ENCODE measurements at places on chromosomes 7 and 10.

GRCh38 chr10:95739056-95739455 is 16.9 kb upstream of the ENTPD1 start:
- no peak for DNase-seq

DNA sequence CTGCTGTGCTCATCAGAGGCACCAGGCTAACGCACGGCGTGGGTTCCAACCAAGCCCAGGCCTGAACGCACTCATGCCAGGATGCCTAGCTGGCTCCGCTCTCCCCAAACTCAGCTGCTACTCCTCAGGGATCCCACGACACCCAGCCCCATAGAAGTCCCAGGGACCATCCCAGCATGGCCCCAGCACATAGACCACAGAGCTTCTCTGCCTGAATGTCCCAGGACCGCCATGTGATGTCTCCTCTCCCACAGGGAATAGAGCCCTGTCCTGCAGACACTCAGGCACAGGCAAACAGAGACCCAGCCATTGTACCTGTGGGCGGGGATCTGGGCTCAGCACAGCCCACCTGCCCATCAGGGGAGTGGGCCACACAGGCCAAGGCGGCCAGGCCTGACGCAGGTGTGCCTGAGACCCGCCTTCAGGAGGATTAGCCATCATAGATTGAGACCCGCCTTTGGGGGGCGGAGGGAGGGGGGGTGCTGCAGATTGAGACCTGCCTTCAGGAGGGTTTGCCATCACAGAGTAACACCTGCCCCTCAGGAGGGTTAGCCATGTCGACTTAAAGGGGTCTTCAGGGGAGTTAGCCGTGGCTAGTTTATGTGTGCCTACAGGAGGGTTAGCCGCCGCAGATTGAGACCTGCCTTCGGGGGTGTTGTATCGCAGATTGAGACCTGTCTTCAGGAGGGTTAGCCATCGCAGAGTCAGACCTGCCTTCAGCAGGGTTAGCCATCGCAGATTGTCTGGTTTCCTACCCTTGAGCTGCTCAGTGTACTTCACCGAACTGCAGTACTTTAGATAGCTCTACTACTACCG is 29.0 kb downstream of the RASGEF1A start:
- DNase-seq, result no peak

DNA sequence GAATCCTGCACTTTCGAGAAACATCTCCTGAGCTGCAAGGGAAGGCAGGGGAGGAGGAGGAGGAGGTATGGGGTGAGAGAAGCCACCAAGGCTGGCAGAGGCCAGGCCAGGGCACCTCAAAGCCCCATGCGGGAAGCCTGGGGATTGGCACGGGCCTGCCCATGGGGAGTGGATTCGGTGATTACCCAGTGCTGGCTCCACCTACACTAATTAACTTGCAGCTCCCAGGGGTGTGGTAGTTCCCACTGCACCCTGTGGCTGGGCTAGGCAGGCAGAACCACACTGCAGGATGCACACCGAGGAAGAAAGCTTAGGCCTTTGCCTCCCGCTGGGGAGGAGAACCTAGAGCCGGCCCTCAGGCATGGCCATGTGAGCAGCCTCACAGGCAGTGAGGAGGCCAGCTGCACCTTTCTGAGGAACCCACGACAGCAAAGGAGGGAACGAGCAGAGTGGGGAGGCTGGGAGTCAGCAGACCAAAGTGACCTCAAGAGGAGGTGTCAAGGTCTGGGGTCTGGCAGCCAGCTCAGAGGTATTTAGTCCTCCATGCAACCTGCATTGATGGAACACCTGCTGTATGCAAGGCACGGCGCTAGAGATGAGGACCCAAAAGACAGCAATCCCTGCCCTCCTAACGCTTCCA is 27.2 kb downstream of the GRID1 start:
- DNase-seq, result no peak

GRCh38 chr10:68992636-68993440 is 4.2 kb downstream of the KIFBP start:
- DNase-seq, result no peak

DNA sequence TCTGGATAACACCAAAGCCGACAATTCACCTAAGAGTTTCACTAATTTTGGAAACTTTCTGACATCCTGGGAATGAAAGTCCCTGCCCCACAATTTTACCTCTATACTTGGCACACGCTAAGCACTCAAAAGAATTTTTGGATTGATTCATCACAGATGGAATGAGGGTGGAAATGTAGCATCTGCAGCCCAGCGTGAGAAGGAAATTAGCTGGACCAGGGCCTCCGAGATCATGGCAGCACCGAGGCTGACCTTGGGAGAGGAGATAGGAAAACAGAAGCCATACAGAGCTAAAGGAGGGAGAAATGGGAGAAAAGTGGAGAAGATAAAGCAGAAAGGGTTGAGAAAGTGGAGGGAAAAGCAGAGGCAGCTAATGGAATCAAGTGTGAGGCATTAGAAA is 606.6 kb upstream of the DPP6 start:
- no peak for DNase-seq

DNA sequence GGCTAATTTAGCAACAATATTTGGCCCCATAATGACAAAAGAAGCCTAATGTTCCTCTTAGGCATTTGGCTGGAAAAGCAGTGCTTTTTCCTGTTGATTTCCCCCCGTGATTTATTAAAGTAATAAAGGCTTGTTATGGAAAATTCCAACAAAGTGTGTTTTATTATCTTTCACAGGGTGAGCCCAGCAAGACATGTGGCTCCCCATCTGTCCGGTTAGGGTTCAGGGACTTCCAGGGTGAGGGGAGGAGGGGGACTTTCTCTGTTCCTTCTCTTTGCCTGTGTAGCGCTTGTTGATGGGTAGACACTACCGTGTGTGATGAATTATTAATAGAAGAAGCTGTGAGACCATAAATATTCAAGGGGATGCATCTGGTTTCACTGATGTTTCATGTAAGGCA is 39.0 kb downstream of the HTR5A start:
- no peak for DNase-seq

GRCh38 chr10:127556916-127557315 is 7.8 kb downstream of the NPS start:
- no peak for DNase-seq

DNA sequence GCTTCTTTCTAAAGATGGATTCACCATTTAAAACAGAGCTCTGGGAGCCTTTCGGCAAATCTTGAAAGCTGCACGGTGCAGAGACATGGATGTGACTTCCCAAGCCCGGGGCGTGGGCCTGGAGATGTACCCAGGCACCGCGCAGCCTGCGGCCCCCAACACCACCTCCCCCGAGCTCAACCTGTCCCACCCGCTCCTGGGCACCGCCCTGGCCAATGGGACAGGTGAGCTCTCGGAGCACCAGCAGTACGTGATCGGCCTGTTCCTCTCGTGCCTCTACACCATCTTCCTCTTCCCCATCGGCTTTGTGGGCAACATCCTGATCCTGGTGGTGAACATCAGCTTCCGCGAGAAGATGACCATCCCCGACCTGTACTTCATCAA is 3.7 kb downstream of the GPER1 start:
- DNase-seq, result no peak

- no peak for DNase-seq
These were observed 119.8 kb downstream of the SPAG6 start for GRCh38 chr10:22464966-22465629.

DNA sequence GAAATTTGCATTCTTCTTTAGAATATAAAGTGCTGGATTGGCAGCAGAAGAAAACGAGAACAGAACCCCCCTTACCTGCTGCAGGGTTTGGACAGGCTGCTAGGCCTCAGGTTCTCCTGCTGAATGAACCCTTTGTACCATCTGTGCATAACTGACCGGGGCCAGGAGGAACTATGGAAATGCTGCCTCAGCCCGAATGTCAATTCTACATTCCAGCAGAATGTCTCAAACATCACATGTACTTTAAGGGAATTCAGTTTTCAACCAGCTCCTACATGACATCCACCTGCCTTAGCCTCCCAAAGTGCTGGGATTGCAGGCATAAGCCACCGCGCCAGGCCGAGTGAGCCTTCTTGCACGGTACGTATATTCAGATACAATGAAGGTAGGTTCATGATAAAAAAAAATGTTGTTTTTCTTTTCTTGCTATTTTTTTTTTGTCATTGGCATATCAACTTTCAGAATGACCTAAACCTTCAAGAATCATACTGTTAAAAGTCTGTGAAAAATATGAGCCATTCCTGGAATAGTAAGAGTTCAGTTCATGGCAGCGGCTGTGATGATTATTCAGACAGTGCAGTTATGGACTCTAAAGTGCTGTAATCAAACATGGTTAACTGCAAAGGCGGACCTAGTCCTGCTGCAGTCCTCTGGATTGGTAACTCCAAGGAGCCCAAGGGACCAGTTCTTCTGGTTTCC is 84.4 kb upstream of the TNS3 start:
- DNase-seq, result no peak

DNA sequence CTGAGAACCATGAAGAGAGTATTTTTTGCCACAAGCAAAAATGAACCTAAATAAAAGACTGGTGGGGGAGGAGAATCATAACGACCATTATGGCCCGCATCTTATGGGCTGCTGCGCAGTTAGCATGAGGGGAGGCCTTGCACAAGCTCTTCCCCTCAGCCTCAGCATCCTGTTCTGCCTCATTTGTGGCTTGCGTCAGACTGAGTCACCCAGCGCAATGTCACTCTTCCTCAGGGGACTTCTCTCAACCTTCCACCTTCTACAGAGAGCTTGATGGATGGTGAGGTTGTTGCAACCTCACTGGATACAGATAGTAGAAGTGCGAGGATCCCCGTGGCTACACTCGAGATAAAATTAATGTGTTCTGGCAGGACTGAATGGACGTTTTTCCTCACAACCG is 16.8 kb upstream of the GPR15LG start:
- DNase-seq, result no peak

DNA sequence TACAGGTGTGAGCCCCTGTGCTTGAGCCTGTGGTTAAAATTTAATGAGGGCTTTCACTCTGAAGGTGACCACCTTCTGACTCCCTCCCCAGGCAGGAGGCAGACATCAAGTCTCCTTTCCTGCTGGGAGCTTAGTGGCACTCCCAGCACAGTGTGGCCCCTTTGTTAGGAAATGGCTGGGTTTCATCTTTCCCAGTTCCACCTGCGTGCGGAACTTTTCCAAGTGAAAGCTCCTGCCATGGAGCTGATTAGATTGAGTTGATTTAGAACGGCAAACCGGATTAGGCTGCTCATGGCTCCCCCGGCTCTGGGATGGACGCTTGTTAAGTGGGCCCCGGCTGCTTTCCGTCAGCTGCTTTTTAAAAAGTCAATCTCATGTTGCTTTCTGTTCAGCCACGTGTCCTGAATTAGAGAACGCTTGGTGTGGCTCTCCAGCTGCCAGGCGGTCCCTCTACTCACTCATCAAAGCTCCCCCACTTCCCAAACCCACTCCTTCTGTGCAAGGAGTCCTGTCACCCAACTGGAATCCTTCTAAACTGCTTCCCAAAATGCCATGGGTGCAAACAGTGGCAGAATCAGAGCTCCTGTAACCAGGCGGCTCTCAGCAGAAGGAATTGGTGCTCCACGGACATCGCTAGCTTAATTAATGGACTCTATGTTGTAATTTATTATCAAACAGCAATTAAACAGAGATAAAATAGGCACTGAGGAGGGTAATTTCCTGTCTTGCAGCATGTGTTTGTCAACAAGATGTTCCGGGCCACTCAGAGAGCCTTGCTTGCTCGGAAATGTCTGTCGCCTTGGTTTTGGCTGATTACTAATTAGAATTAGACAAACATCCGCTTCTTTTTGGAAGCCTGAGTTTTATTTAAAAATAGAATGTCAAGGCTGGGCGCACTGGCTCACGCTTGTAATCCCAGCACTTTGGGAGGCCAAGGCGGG is 551.2 kb downstream of the GALNT17 start:
- no peak for DNase-seq

- DNase-seq, result no peak
These were observed 247.3 kb downstream of the SUGCT start for GRCh38 chr7:40382145-40382544.

- no peak for DNase-seq
These were observed 8.9 kb downstream of the STAMBPL1 start for GRCh38 chr10:88888810-88889445.

GRCh38 chr10:68007356-68007755 is 67.7 kb downstream of the HERC4 start:
- DNase-seq, result no peak

DNA sequence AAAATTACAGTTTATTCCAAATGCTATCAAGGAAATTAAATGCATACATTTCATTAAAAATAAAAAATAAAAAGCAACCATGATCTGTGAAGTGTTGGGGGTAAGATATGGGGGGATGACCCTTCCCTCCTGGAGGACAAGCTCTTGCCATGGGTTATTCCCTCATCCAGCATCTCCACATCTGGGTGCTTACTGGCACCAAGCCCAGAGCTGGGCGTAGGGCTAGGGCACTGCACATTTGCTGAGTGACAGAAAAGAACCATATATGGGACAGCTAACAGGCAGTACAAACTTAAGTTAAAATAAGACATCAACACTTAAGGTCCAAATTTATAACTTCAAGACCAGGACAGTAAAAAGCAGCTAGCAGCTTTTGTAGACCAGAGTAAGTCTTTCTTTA is 10.2 kb downstream of the CCDC6 start:
- DNase-seq, result no peak

GRCh38 chr7:29032146-29032545 is 74.0 kb upstream of the TRIL start:
- no peak for DNase-seq

DNA sequence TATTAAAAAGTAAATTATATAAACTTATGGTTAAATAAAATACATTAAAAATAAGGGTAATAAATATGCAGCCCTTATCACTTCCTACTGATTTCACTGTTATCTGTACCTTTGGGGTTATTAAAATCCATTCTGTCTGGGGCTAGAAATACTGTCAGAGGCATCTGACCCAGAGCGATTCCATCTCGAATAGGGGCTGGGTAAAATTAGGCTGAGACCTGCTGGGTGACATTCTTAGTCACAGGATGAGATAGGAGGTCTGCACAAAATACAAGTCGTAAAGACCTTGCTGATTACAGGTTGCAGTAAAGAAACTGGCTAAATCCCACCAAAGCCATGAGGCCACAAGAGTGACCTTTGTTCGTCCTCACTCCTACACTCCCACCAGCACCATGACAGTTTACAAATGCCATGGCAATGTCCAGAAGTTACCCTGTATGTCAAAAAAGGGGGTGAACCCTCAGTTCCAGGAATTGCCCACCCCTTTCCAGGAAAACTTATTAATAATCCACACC is 77.6 kb downstream of the COBL start:
- no peak for DNase-seq

DNA sequence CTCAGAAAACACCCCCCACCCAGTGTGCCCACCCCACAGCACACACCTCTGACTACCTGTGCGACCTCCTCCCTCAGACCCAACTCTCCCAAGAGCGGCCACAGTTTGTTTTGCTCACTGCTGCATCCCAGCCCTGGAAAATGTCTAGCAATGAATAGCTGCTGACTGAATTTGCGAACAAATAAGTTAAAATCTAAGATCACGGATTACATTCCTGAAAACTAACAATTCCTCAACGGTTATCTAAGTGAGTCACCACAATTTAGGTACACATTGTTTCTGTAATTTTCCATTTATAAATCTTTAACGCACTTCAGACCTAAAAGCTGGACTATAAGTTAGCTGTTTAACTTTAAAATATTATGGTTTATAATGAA is 235.2 kb downstream of the ZMYND11 start:
- DNase-seq, result no peak

- no peak for DNase-seq
These were observed 15.8 kb upstream of the ACTA2 start for GRCh38 chr10:88968391-88968790.

Data from stimulated activated CD4-positive, alpha-beta T cell treated with anti-CD3 and anti-CD28 coated beads, TNF-alpha, amount 100 ng/mL, for 48 hours (primary cell).